ENCODE measurements at places on chromosomes 2 and 18.
A peak's percentile ranks its signal among the peaks of the same experiment; 100 is the strongest.

- no peak for DNase-seq
These were observed 406.2 kb downstream of the MBD2 start for GRCh38 chr18:53817976-53818950.

DNA sequence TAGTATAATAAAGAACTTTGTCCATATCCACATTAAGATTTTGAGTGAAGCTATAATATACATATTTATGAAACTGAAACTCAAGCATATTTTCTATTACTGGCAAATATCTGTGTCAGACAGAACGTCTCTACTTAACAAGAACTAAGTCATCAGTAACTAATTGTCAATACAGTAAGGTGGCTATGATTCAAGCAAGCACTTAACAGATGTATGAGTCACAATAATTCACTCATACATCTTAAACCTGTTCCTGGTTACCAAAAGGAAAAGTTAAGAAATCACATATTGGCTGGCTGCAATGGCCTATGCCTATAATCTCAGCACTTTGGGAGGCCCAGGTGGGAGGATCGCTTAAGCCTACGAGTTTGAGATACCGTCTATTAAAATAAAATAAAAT lies 96.0 kb downstream of the SOS1 start:
- no peak for DNase-seq

DNA sequence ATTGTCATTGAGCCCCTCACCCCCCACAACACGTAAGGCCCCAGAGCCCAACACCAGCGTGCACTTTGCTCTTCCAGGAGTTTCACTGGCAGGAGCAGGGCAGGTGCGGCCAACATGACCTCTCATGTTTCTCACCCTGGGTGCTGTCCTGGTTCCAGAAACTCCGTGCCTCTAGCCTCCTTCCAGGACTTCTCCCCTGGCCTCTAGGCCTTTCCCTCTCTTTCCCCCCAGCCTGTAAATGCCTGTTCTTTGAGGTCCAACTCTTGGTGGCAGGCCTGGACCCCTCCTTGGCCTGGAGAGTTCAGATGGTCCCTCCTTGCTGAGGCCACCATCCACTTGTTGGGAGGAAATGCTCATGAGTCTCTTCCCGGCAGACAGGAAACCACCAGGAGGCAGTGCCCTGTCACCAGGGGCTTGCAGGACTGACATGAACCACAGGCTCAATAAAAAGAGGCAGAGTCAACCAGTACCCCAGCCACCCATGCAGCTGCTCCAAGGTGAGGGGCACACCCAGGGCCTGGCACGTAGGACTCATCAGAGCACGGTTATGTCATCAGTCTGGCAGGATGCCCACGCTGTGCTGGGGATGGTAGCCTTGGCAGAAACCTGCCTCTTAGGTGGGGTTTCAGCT lies 1.5 kb downstream of the MALL start:
- DNase-seq, result no peak

GRCh38 chr18:76234676-76235060 lies 260.4 kb downstream of the ZNF516 start:
- DNase-seq, result peak; percentile 45

- no peak for DNase-seq
These were observed 725 bp downstream of the SLC66A2 start for GRCh38 chr18:79950515-79951341.

DNA sequence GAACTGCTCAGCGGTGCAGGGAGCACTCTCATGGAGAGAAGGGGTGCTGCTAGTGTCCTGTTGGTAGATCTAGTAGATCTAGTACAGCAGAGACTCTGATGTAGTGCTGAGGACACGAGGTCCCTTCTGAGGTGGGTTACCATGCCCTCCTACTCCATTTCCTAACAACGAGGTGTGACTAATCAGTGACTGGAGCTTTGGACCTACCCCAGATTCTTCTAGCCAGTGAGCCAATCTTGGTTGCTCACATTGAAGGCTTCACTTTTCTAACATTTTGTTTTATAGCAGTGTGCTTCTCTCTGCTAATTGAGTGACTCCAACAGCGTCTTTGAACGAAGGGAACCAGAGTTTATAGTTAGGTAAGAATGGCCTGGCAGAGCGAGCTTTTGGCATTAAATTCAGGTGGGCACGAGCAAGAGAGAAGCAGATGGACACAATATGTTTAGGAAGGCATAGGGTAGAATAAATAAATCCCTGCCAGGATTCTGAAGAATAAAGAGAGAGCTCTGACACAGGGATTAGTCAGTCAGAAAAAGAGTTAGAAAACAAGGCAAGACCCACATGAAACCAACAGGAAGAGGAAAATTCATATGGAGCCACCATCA lies 306.0 kb upstream of the RAB12 start:
- DNase-seq, result no peak

DNA sequence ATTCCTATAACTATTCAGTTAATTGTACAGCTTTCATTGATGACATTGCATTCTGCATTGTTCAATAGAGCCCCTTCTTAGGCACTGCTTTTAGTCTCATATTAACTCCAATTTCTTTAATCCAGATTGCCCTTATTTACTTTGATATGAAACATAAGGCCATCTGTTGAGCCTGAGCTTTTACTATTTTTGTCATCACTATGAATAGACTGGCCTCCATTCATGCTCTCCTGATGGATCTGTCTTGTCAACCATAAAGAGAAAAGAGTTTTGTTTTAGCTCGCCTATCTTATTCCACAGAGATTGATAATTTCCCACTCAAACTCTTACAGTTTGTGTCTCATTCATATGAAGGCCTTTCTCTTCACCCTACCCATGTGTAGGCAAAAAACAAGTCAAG lies 159.2 kb upstream of the DTNA start:
- DNase-seq, result no peak

DNA sequence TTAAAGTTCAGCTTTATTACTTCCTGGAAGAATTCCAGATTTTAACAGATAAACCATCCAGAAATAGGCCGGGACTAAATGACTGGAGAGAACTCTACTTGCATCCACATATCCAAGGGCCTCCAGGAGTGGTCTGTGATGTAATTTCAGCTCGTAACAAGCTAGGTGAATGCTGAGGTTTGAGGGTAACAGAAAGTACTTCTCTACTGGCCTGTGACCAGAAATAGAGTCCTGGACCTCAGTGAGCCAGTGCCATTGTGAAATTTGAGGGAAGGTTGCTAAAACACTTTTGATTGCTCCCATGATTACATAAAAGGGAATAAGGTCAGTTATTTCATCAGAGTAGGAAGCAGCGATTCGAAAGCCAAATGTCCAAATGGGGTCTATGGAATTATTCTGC lies 158.1 kb downstream of the DOCK10 start:
- DNase-seq, result no peak

GRCh38 chr18:7358989-7359726 lies 128.3 kb downstream of the LRRC30 start:
- DNase-seq, result no peak

- no peak for DNase-seq
These were observed 10.9 kb downstream of the GNLY start for GRCh38 chr2:85704800-85705679.

Measured in hippocampal formation (tissue), 2 donors.